ENCODE measurements at places on chromosomes 7 and 10.
A peak's percentile ranks its signal among the peaks of the same experiment; 100 is the strongest.

DNA sequence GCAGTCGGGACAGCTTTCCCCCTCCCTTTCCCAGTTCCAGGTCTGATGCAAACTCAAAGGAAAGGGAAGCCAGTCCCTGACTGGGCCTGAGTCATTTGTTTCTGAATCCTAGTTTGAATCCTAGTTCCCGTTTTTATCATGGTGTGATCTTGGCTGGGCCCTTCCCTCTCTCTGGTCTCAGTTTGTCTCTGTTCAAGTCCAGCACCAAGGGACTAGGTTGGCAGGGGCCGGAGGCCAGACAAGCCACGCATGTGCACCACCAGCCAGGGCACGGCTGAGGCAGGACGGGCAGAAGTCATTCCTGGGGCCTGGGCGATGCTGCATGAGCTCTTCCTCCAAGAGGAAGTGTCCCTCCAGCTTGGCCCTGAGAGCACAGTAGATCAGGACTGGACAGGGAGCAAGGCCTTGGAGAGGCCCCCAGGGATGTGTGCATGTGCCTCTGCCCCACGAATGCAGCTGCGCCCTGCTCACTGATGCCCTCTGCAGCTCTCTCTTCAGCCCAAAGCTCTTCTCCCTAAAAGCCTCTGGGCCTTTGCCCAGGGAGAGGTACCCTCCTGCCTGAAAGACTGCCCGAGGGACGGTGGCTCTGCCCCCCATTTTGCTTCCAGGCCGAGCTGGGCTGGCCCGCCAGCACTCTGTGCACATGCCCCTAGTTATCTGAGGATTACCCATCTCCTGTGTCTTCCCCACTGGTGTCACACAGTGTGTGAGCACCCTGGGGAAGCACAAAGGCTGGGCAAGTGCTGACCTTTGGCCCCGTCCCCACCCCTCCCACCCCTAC lies 86.7 kb downstream of the ZMIZ1 start:
- H3K4me3 ChIP-seq, result no peak overlapping the region
- no peak for DNase-seq
- no peaks in the 10 kb centered on the region for H3K27me3 ChIP-seq

DNA sequence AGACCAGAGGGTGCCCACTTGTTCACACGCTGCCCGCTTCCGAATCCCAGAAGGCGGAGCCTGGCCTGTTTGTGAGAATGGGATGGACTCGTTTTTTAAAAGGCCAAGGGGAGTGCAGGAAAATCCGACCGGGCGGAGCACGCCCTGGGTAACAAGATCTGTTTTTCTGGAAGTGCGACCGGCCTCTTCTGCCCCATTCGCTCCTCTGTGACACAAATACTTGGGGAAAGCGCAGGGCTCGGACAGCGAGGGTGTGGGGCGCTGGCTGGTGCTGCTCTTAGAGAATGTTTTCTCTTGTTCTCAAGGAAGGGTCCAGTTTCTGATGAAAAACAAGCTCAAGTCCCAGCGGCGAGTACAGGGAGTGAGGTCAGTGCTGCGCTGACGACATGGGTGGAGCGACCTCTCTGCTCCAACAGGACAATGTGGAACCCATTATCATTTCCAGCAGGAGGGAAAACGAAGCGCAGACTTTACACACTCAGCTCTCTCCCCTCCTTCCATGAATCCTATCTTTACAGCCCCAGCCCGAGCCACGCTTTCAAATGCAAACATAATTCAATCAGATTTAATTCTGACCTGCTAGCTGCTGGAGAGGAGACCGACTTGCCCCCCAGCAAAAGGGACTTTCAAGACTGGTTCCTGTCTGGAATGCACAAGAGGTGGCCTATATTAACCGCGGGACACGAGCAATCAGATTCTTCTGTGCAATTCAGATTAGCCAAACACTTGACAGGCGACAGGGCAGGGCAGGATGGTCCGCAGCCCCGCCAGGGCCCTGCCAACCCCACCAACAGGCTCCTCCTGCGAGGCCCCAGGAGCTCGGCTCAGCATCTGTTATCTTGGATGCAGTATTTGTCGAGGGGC lies 1.1 kb downstream of the RADIL start:
- no peaks in the 10 kb centered on the region for H3K36me3 ChIP-seq
- no peak overlapping the region for H3K4me3 ChIP-seq
- peak overlapping the region; percentile 56 for H3K27ac ChIP-seq
- no peaks in the 10 kb centered on the region for H3K27me3 ChIP-seq
- H3K4me1 ChIP-seq, result peaks cover 34% of the 10 kb centered on the region
- DNase-seq, result peak; percentile 64

DNA sequence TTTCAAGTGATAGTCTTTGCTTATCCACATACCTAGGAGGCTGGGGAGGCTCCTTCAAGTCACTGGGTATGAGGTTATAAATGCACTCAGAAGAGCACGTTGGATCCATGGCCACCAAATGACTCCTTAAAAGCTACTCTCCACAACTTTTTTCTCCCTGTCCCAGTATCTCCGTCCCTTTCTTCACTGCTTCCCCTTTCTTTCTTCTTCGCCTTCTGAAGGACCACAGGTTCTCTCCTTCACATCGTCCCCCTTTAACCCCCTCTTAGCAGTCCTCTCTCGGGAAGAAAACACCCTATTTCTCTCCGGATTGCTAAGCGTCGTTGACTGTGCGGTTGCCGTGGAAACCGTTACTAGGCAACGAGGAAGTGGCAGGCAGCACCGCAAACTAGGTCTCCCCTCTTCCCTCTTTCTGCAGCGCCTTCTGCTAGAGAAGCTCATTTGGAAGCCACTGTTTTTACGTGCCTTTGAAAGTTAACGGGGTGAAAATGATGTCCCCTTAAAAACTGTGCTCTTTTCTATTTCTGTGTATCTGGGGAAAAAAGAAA lies at the start of gene ENKUR:
TSS of gene ENKUR (minus strand) at position 331 of the 548 bp plus-strand sequence. CDS start at position 109, 222 bp downstream.
- H3K27me3 ChIP-seq, result no peaks in the 10 kb centered on the region
- peak within 1 kb of the TSS; percentile 93 for H3K27ac ChIP-seq
- peak within 1 kb of the TSS; percentile 64 for H3K4me3 ChIP-seq
- H3K4me1 ChIP-seq, result no peaks in the 10 kb centered on the region
- peak; percentile 96 for DNase-seq

DNA sequence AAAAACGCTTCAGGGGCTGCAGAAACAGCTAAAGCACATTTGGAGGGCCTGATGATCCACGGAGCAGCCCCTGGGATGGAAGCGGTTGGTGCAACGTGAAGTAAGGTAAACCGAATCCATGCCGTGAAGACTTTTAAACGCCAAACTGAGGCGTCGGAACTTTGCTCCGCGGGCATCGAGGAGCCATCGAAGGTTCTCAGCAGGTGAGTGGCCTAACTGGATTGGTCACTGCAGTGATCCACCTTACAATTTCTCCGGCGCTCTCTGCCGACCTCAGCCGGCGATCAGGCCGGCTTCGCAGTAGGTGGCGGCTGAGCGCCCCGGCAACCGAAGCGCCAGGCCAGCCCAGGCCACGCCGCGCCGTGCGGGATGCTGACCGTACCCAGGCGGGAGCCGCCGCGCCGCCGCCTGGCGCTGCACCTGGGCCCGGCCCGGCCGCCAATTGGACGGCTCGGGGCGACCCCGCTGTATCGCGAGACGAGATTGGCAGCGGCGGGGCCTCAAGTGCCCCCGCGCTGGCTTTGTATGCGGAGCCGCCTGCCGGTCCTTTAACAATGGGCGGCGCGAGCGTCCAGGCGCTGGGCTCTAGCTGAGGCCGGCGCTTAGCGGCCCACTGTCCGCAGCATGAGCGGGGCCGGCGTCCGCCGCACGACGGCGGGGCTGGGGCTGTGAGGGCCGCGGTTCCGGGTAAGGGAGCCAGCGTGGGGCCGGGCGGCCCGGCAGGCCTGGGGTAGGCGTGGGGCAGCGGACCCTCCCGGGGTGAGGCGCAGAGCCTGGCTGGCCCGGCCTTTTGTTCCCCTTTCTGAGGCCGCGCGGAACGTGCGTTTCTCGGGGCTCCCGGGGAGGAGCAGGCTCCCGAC lies at the start of gene CCNJ:
TSS of gene CCNJ (plus strand) at position 551 of the 860 bp plus-strand sequence. CDS start 811 bp downstream, outside the sequence.
- H3K36me3 ChIP-seq, result no peaks in the 10 kb centered on the region
- DNase-seq, result peak; percentile 89
- peak within 1 kb of the TSS; percentile 68 for H3K27ac ChIP-seq
- H3K4me1 ChIP-seq, result peaks cover 7% of the 10 kb centered on the region

GRCh38 chr10:130389906-130390305 lies 253.7 kb downstream of the GLRX3 start:
- no peak overlapping the region for H3K4me3 ChIP-seq
- DNase-seq, result no peak
- H3K27me3 ChIP-seq, result no peaks in the 10 kb centered on the region
- H3K4me1 ChIP-seq, result no peaks in the 10 kb centered on the region

- H3K36me3 ChIP-seq, result no peaks in the 10 kb centered on the region
- no peak overlapping the region for H3K27ac ChIP-seq
- no peak overlapping the region for H3K4me3 ChIP-seq
- H3K27me3 ChIP-seq, result no peaks in the 10 kb centered on the region
- H3K4me1 ChIP-seq, result no peaks in the 10 kb centered on the region
Measured at GRCh38 chr10:101091546-101092290, 29.9 kb downstream of the KAZALD1 start.

- peaks cover 8% of the 10 kb centered on the region for H3K4me1 ChIP-seq
- no peak overlapping the region for H3K4me3 ChIP-seq
- H3K36me3 ChIP-seq, result no peaks in the 10 kb centered on the region
- DNase-seq, result no peak
Measured at GRCh38 chr7:48087349-48087748, 1.7 kb upstream of the UPP1 start.

DNA sequence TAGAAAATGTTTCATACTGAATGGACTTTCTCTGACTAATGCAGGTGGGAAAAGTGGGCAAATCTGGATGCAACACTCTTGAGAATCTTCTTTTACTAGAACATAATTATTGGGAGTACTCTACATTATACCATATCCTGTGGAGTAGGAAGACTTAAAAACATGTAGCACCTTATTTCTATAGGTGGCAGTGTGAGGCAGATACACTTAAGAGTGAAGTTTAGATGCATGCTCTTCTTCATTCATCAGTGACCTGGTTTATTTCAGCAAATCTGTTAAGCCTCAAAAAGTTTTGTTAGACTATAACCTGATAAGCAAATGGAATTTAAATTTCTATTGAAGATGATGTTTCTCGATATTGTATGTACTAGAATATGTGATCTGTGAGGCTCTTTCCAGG lies 1087.1 kb upstream of the LRRN3 start:
- H3K36me3 ChIP-seq, result no peaks in the 10 kb centered on the region
- H3K27me3 ChIP-seq, result no peaks in the 10 kb centered on the region
- no peaks in the 10 kb centered on the region for H3K4me1 ChIP-seq
- no peak for DNase-seq
- no peak overlapping the region for H3K27ac ChIP-seq

DNA sequence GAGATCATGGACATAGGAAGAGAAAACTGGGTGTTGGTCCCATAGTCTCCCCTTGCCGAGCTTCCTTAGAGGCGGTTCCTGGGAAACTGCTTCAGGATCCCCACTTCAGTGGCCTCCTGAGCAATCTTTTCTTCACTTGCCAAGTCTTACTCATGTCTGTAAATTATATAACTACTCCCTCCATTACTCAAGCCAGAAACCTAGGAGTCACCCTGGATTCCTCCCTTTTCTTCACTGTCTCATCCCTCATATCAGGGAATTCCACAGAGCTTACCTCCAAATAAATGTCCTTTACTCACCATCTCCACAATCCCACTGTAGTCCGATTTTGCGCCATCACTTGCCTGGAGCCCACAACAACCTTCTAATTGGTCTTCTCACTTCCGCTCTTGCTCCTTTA lies 29.1 kb upstream of the TRUB1 start:
- no peak overlapping the region for H3K4me3 ChIP-seq
- H3K27ac ChIP-seq, result no peak overlapping the region
- no peaks in the 10 kb centered on the region for H3K27me3 ChIP-seq
- no peaks in the 10 kb centered on the region for H3K4me1 ChIP-seq
- H3K36me3 ChIP-seq, result no peaks in the 10 kb centered on the region
- DNase-seq, result no peak

GRCh38 chr10:87058171-87058570 lies 36.5 kb downstream of the GLUD1 start:
- H3K36me3 ChIP-seq, result peaks cover 49% of the 10 kb centered on the region
- no peak overlapping the region for H3K27ac ChIP-seq
- H3K4me3 ChIP-seq, result no peak overlapping the region
- H3K4me1 ChIP-seq, result no peaks in the 10 kb centered on the region

DNA sequence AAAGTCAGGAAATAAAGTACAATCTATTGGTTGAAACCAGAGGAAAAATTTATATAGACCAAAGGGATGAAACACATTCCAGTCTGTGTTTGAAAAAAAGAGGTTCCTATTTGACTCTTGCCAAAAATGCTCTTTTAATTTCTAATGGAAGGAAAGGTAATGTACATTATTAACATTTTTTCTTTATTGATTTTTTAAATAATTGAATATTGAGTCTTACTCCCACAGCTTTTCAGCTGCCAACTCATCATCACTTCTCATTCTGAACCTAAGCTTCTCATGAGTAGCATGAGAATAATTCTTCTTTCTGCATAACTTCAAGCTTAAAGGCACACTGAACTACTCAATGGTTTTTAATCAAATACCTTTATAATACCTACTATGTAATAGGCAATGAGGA lies 49.8 kb upstream of the FHIP2A start:
- no peak overlapping the region for H3K4me3 ChIP-seq
- H3K27me3 ChIP-seq, result no peaks in the 10 kb centered on the region
- no peaks in the 10 kb centered on the region for H3K36me3 ChIP-seq
- H3K4me1 ChIP-seq, result no peaks in the 10 kb centered on the region
- DNase-seq, result no peak

- no peak overlapping the region for H3K27ac ChIP-seq
- no peak overlapping the region for H3K4me3 ChIP-seq
- no peaks in the 10 kb centered on the region for H3K36me3 ChIP-seq
- DNase-seq, result peak; percentile 27
- H3K4me1 ChIP-seq, result peaks cover 12% of the 10 kb centered on the region
- no peaks in the 10 kb centered on the region for H3K27me3 ChIP-seq
Measured at GRCh38 chr10:68171539-68172080, 60.3 kb downstream of the ATOH7 start.

DNA sequence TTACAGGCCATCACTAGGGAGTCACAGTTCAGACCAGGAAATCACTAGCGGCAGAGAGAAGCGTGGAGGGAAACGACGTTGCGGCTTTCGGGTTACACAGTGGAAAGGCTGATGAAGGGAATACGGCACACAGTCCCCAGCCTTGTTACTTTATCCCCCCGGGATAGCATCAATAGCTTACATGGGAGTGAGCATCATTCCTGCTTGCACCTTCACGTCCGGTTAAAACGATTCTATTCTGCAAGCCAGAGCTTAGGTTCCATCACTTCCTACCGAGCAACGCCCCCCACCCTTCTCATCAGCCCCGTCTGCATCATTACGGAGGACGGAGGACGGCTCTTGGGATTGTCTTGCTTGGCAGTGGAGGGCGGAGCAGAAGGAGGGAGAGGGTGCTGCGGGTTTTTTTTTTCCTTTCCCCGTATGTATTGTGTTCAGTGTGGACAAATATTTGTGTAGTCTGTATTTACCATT lies 124.9 kb downstream of the CLEC2L start:
- no peak for DNase-seq
- H3K4me1 ChIP-seq, result peaks cover 41% of the 10 kb centered on the region
- H3K4me3 ChIP-seq, result no peak overlapping the region
- no peaks in the 10 kb centered on the region for H3K27me3 ChIP-seq
- H3K27ac ChIP-seq, result peak overlapping the region; percentile 57

GRCh38 chr10:1410032-1410431 lies 327.3 kb downstream of the ADARB2 start:
- no peak overlapping the region for H3K4me3 ChIP-seq
- H3K27ac ChIP-seq, result no peak overlapping the region
- H3K4me1 ChIP-seq, result no peaks in the 10 kb centered on the region
- no peaks in the 10 kb centered on the region for H3K27me3 ChIP-seq
- DNase-seq, result no peak
- no peaks in the 10 kb centered on the region for H3K36me3 ChIP-seq

Measured in thyroid gland (tissue), 4 donors.